ENCODE measurements at places on chromosomes 3 and 15.
A peak's percentile ranks its signal among the peaks of the same experiment; 100 is the strongest.

DNA sequence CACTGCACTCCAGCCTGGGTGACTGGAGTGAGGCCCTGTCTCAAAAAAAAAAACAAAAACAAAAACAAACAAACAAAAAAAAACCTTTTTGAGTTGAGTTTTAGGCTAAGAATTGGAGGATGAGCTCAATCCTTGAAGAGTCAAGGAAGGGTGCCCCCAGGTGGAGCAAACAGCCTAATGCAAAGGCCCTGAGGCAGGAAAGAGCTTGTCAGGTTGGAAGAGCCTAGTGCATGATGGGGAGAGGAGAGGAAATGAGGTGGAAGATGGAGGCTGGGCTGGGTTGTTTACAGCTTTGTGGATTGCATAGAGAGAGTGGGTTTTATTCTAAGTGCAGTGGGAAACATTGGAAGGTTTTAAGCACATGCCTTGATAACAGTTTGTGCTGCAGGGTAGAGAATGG lies 2.1 kb upstream of the SNX22 start:
- DNase-seq = no peak

DNA sequence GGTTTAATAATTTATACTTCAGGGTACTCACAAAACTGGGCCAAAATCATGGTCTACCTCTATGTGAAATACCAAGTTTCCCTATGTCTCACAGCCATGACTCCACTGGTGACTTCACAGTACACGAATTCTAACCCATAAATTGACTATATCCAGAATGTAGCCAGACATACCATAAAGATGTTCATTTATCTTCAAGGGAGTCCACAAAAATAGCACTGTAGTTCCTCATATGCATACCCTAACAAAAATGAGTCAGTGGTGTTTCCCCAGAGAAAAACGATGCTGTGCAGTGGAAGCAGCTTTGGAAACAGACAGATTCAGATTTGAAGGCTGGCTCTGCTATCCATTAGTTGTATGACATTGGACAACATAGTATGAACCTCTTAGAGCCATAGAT lies 438.8 kb downstream of the FHIT start:
- no peak for DNase-seq

GRCh38 chr3:149494022-149494758 lies 19.7 kb downstream of the TM4SF4 start:
- DNase-seq = peak; percentile 33

DNA sequence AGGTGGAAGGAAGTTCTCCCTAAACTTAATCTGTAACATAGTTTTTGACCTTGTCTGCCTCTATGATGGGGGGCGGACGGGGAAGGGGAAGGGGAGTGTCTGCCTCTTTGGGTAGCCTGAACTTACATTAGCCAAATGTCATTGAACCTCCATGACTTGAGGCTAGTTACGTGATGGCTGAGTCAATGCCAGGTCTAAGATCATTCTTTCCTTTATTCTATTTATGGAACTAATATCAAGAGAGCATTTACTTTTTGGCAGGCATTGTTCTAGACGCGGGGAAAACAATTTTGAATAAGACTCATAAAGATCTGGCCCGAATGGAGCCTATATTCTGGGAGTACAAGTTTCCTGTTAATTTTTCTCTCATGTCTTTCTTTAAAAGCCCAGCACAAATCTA lies 340.7 kb upstream of the C2CD4B start:
- no peak for DNase-seq

GRCh38 chr3:13197795-13198194 lies 124.6 kb upstream of the IQSEC1 start:
- DNase-seq = no peak

DNA sequence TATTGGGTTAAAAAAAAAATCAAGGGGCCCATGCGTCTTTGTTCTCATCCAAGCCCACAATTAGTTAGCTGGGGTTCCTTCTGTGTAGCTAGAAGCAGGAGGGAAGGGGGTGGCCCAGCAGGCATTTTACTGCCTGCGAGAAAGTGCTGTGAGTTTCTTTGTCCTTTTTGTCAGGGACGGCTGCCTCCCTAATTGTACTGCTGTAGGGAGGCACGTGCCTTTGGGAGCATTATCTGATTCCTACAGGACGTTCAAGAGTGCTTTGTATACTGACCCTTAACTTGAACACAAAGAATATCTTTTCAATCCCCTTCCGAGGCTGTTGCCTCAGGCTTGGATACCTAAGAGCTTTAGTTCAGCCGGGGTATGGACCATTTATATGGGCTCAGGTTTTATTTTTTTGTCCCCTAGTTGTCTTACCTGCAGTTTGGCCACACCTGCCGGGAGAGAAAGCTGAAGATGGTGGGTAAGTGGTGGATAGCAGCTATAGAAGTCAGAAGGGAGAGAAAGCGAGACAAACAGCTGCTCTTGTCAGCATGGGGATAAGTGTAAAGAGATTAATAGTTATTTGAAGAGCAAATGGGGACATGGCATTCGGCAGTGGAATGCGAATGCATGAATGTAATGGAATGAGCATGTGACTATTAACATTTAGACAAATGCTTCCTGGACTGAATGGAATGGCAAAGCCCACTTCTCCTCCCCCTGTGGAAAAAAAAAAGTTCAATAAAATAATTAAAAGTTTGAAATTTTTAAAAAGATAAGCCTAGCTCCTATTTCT lies 175.2 kb downstream of the TP63 start:
- DNase-seq = no peak

GRCh38 chr3:63563572-63563971 lies 88.9 kb upstream of the SNTN start:
- DNase-seq = no peak

- DNase-seq = no peak
Measured at GRCh38 chr15:40270246-40270995, 12.4 kb downstream of the ANKRD63 start.

DNA sequence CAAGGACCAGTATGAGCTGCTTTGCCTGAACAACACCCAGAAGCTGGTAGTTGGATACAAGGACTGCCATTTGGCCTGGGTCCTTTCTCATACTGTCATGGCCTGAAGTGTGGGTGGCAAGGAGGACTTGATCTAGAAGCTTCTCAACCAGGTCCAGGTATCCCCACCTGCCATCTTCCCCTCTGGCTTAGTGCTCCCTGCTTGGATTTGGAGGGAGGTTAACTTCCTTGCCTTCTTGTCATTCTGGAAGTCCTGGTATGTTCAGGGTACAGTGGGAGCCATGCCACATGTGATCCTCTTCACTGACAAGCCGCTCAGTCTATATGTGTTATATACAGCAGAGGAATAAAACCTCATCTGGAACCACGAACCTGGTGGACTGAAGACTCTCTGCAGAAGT lies 37.7 kb upstream of the TOPBP1 start:
- DNase-seq = no peak

DNA sequence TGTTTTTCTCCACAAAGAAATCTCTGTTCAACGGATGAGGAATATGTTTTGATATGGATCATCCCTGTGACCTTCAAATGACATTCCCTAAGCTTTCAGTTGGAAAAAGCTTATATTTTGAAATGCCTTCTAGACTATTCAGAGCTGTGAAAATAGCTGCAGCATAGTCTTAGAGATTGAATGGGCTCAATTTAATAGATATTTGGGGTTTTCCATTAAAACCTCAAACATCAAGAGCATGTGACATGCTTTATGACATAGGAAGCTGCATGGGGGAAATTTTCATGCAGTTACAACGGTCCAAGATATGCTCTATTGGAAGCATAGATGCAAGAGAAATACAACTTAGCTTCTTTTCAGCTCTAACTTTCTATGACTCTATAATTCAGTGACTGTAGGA lies 102.8 kb downstream of the LSAMP start:
- no peak for DNase-seq

GRCh38 chr3:81452418-81452817 lies 309.0 kb downstream of the GBE1 start:
- no peak for DNase-seq
